ENCODE measurements at places on chromosomes 7 and 10.
A peak's percentile ranks its signal among the peaks of the same experiment; 100 is the strongest.

GRCh38 chr10:93579985-93580711 is 13.7 kb downstream of the FFAR4 start:
- DNase-seq, result no peak

DNA sequence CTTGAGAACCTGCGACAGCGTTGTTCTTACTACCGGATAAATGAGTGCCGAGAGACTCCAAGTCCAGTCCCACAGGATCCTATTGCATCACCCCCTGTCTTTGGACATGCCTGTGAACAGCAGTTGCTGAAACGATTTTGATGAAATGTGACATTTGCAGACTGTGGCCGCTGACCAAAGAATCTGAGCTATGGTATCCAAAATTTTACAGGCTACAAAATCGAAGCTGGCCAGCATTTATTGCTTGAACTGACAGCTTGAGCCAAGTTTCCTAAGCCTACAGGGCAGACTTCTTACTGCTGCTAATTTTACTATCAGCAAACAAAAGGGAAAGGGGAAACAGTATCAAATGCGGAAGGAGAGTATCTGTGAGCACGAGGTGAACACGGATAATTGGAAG is 12.1 kb upstream of the NPVF start:
- no peak for DNase-seq

- no peak for DNase-seq
Observed at GRCh38 chr10:6333086-6333485, 130.4 kb downstream of the PFKFB3 start.

DNA sequence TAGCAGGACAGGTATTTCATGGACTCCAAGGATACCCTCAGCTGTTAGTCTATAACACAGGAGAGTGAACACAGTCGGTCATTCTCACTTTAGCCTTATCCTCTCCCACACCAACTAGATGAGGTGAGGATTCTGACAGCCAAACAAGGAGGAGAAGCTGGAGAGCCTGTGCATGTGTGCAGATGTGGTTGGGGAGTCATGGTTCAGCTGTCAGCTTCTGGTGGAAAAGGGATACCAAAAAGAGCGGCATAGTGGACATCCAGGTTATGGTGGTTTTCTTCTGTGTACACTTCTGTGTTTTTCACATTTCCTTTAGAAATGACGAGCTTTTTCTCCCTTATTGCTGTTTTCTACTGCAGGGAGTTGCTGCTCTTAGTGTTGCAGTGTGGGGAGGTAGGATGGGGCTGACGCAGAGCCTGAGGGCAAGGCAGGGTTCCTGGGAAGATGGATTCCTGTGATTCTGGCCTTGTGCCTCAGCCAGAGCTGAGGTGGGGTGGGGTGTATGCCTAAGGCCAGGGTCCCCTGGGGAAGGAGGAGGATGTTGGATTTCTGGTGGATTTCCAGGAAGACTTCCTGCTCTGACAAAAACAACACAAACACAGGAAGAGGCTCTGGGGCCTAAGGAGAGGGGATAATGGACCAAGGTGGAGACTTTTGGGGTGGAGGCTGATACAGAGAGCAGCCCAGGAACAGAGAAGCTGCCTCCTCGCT is 26.6 kb downstream of the PLAU start:
- DNase-seq, result peak; percentile 54

DNA sequence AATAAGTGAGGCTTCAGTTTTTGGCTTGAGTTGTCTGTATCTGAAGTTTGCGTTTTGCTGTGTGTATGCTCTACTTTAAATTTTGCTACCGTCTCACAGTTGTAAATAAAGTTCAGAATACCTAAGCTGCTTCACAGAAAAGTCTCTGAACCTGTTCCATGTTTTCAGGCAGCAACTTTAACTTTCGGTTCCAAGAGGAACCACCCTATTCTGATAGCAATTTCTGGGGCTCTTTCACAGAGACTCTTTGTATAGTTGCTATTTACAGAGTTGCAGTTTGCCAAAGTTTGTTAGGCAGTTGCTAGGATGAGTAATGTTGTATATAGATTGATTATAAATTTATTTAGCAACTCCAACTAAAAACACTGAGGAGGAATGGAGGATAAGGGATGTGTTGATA is 5.7 kb downstream of the FAM221A start:
- peak; percentile 5 for DNase-seq

GRCh38 chr7:148050492-148051158 is 539.9 kb upstream of the C7orf33 start:
- DNase-seq, result no peak

- peak; percentile 8 for DNase-seq
Observed at GRCh38 chr10:35854661-35855060, 212.6 kb upstream of the FZD8 start.

DNA sequence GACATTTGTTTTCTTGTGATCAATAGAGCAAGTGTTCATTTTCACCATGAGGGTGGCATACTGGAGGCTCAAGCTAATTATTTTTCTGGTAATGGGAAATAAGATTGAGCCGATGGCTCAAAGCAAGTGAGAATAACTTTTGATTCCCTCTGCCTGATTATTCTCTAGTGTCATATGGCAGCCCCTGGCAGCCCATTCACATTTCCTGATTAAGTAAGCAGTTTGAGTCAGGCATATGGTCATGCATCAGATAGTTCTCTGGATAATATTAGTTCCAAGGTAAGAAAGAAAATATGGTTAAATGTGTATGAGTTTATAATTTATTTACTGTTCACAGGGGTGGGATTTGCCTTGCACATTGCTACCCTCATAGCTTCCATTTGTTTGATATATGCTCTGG is 109.2 kb downstream of the DYNC1I1 start:
- no peak for DNase-seq

GRCh38 chr7:2996141-2996540 is 47.5 kb downstream of the CARD11 start:
- no peak for DNase-seq

DNA sequence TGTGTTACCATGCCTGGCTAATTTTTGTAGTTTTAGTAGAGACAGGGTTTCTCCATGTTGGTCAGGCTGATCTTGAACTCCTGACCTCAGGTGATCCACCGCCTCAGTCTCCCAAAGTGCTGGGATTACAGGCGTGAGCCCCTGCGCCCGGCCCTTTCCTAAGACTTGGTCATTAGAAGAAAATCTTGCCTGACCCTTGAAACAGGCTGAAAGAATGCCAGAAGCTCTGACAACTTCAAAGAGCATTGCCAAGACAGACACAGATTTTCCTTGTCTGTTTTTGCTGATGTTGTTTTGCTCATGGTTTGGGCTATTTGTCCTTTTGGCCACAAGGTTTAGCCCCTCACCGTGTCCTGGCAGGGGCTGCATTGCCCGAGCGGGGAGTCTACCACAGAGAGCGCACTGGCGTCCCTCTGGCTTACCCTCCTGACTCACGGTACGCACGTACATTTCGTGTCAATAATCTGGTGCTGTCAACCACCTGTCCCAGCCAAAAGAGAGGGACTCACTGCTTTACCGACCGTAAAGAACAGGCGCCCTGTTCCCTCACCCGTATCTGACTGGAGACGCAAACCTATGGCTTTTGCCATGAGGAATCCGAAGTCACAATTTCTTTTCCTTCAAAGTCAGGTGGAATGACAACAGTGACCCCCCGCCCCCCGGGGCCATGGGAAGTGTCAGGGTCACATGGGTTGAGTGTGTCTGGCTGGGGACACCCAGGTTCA is 10.1 kb upstream of the INPP5A start:
- peak; percentile 27 for DNase-seq

GRCh38 chr10:50929670-50930069 is 44.2 kb upstream of the A1CF start:
- DNase-seq, result no peak

DNA sequence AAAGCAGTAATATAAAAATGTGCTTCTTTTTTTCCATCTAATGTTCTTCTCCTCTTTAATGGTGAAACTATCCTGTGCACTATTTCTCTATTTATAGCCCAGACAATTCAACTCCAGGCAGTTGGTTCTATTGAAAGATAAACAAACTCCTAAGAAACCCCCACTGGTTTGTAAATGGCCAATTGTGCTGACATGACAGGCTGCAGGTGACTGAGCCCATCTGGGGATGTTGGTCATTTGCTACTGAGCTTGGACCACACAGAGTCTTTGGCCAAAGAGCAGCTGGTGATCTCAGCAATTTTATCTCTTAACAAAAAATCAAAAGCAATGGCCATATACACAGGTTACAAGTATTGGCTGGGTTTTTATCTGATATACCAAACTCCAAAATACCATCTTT is 631.8 kb upstream of the CELF2 start:
- DNase-seq, result no peak

GRCh38 chr10:22293747-22294404 is 22.3 kb upstream of the COMMD3 start:
- no peak for DNase-seq

- DNase-seq, result no peak
Observed at GRCh38 chr10:13483073-13483472, 45.7 kb downstream of the BEND7 start.

DNA sequence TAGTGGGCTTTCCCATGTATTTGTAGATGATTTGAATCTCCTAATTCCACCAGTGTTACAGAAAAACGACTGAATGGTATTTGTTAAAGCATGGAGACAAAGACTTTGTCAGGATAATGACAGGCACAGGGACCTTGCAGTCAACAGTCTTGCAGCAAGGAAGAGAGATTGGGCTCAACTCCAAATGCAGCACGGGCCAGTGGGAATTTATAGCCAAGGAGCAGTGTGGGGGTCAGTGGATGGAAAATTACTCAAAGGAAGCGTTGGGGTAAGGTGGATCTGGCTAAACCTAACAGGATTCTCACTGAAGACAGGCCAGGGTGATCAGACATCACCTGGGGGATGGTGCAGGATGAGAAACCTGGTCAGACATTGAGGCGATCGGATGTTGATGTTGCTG is 24.3 kb downstream of the CPVL start:
- no peak for DNase-seq

GRCh38 chr10:113087165-113088029 is 137.3 kb downstream of the TCF7L2 start:
- peak; percentile 100 for DNase-seq

- no peak for DNase-seq
Observed at GRCh38 chr10:110860576-110861241, 11.0 kb upstream of the PDCD4 start.

- no peak for DNase-seq
Observed at GRCh38 chr7:37234928-37235327, 213.7 kb downstream of the ELMO1 start.

GRCh38 chr10:93106631-93107072 is 33.0 kb downstream of the CYP26A1 start:
- peak; percentile 5 for DNase-seq

- DNase-seq, result peak; percentile 64
Observed at GRCh38 chr7:134632937-134633540, 13.6 kb upstream of the BPGM start.

DNA sequence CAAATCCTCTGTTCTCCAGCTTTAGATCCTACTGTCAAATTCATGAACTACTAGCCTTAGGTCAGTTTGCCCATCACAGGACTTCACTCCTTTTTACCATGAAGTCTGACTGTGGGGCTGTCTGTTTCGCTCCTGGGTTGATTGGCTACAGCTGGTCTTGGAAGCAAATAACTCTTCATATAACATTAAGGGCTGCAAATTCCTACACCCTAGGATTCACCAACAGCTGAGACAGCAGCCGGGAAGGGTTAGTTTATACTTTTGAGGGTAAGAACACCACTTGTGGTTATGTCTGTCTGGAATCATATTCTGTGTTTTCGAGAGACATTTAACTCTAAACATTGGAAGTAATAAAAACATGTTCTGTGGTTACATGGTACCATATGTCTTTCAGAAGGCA is 55.9 kb upstream of the KIAA1217 start:
- no peak for DNase-seq

- no peak for DNase-seq
Observed at GRCh38 chr7:48681006-48681405, 243.3 kb upstream of the CDC14C start.

- no peak for DNase-seq
Observed at GRCh38 chr10:78905957-78906308, 162.8 kb upstream of the ZMIZ1 start.

DNA sequence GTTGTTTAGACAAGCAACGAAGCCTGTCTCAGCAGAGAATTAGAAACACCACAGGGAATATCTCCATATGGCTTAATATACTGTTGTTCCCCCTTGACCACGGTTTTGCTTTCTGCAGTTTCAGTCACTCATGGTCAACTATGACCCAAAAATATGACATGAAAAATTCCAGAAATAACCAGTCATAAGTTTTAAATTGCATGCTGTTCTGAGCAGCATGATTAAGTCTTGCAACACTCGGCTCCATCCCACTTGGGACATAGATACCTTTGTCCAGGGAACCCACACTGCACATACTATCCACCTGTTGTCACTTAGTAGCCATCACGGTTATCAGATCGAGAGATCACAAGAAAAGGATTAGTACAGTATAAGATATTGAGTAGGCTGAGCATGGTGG is 60.7 kb upstream of the FOXK1 start:
- DNase-seq, result peak; percentile 62

DNA sequence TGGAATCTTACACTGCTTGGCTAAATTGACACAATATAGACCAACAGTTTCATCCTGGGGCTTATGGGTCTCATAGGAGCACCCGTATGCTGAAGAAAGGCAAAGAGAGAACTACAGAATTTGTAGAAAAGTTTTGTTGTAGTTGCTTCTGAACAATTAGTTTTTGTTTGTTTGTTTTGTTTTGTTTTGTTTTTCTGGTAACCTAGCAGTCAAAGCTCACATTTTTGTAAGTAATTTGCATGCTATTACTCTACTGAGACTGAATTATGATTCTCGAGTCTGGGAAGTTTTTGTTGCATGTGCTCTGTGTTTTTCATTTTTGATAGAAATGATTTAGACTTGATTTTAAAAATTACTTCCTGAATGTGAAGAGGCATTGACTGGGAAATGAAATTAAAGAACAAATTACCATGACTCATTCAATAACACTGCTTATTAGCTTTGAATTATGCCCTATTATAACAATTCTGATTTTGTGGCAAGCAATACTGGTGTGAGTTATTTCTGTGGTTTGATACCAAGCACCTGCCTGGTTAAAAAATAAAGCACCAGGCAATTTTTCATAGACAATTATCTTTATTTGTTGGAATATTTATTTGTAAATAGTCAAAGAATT is 438 bp downstream of the LSMEM1 start:
- DNase-seq, result no peak

DNA sequence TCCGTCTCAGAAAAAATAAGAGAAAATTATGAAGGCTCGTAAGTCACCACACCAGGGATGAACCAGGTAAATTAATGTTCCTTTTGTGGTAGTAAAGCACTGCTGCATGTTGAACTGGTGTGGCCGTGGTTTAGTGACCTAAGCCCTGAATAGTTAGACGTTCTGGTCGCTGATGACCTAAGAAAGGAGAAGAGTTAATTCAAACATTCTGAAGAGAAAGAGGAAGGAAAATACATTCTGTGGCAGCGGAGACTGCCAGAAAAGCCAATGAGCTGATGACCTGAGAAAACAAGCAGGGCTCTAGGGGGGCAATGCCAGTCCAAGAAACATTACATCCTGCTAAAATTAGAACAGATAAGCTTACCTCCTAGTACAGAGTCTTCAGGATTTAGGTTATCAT is 17.5 kb downstream of the DNAJC9 start:
- no peak for DNase-seq

GRCh38 chr7:127968547-127968946 is 62.7 kb downstream of the LRRC4 start:
- DNase-seq, result peak; percentile 12
